ENCODE measurements at places on chromosomes 5 and 9. TPM values are rescaled to one million over a fixed set of nuclear protein-coding genes. Genes with fewer than 3 reads are reported as not detected.

TRIM36 gene
- 0.22 TPM for total RNA-seq

JAKMIP2 gene
- 0.79 TPM for total RNA-seq

DMRT2 gene
- not detected for total RNA-seq

GRCh38 chr5:65198456-65199120 is 283.1 kb downstream of the ADAMTS6 start:
- DNase-seq: peak; percentile 94
